ENCODE measurements at places on chromosomes 3 and 15.

DNA sequence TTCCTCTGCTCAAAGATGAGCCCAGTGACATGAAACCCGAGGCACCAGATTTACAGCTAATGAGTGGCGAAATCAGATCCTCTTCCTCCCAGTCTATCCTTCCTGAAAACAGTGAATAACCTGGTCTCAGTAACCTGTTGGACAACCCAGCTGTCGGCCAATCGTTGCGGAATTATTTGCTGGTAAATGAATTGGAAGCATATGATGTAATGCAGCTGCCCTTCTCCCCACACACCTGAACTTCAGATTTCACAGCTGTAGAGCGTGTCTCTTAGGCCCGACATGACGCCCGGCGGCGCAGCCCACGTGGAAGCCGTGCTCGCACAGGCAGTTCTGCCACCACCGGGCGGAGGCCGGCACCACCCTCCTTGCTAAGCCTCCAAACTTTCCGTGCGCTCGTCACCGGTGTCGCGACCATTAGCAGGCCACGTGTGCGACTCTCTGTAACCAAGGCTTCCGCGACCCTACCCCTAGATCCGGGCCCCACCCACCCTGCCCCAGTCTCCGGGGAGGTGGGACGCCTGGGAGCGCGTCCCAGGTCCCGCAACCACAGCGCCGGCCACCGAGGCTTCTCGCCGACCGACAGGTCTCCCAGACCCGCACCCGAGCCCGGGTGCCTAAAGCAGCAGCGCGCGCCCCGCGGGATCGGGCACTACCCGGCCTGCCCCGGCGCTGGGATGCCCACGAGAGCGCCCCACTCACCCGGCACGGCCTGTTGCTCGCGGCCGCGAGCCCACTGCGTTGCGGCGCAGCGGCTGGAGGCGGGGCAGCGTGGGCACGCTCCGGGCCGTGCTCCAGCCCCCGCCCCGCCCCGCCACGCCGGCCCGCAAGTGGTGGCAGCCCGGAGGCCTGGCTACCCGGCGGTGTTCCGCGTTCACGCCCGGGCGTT is at the start of gene RIOX2:
RIOX2 (minus strand) TSS at position 753 of the 889 bp plus-strand sequence. CDS start 4,838 bp downstream, outside the sequence.
- peak; percentile 73 for DNase-seq

GRCh38 chr15:97566961-97567360 is 393.5 kb upstream of the ARRDC4 start:
- DNase-seq, result no peak

- DNase-seq, result no peak
Measured at GRCh38 chr15:83200589-83200988, 7.0 kb downstream of the HDGFL3 start.

- DNase-seq, result no peak
Measured at GRCh38 chr3:142597906-142598305, 1.7 kb downstream of the PLS1 start.

- no peak for DNase-seq
Measured at GRCh38 chr15:49988766-49989165, 130.3 kb downstream of the ATP8B4 start.

- DNase-seq, result no peak
Measured at GRCh38 chr15:59839906-59840305, 150.8 kb upstream of the BNIP2 start.

DNA sequence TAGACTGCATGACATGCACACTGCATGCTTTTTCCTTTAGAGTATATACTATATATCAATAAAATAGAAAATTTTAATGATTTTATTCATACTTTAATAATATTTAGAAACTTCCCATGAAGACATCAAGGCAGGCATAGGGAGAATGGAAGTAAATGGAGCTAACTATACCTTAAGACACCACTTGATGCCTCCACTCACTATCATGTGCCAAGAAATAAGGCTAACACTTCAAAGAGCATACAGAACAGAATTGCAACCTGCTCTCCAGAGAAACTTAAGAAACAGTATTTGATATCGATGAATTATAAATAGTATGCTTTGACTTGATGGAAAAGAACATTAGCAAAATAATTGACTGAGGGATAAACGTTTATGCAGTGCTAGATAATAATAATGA is 192.6 kb upstream of the MBNL1 start:
- no peak for DNase-seq

DNA sequence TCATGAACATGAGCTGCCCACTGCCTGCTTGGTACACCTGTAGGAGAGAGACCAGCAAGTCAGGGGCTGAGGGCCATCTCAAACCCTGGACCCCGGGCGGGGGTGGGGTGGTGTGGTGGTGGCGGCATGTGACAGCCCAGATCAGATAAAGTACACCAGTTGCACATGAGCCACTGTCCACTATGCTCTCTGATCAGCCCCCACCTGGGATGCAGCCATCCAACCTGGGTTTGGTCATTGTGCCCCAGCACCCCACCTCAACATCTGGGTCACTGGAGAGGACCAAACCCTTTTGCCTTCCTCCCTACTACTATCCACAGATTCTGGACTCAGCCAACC is 3.0 kb upstream of the NCKIPSD start:
- no peak for DNase-seq

GRCh38 chr15:82539691-82540054 is 584 bp downstream of the RPS17 start:
- DNase-seq, result no peak

DNA sequence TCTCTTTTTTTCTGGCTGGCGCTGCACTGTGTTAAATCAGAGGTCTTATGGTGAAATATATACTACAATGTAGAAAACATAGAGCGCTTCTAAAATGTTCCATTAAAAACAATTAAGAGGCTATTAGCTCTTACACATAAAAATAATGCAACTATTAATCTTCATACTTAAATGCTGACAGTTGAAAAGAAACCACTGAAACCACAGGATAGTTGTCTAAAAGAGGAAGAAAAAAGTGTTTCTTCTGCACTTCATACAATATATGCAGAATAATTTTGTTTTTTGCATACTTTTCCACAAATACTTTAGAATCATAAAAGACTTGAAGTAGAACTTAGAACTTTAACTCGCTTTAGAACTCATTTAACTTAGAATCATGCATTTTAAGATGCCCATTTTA is 170.5 kb downstream of the PYDC2 start:
- no peak for DNase-seq

GRCh38 chr3:4678320-4678719 is 185.2 kb downstream of the ITPR1 start:
- DNase-seq, result no peak

- DNase-seq, result no peak
Measured at GRCh38 chr3:59386165-59386564, 336.3 kb upstream of the CFAP20DC start.

DNA sequence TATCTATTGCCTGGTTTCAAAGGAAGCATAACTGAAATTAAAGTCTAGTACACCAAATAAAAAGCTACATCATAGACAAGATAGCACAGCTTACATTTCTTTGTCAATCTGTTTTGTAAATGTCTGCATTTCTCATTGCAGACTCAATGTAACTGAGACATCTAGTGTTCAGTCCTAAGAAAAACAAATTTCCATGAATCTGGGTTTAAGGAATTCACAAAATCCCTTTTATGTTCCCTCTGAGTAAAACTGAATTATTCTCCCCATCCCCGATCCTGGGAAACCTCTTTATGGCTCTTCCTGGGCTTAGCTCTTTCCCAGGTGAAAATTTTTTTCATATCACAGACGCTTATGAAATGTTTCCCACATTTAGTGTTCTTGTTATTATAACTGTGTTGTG is 21.6 kb upstream of the RASA2 start:
- no peak for DNase-seq

- DNase-seq, result no peak
Measured at GRCh38 chr15:85748176-85748575, 46.5 kb downstream of the KLHL25 start.

- no peak for DNase-seq
Measured at GRCh38 chr3:72127224-72127612, 342.3 kb upstream of the PROK2 start.

- DNase-seq, result no peak
Measured at GRCh38 chr3:146300768-146301167, 49.9 kb upstream of the PLSCR4 start.

GRCh38 chr3:171972871-171973348 is 66.5 kb upstream of the FNDC3B start:
- DNase-seq, result no peak

GRCh38 chr3:106826791-106827311 is 550.4 kb upstream of the CCDC54 start:
- no peak for DNase-seq

DNA sequence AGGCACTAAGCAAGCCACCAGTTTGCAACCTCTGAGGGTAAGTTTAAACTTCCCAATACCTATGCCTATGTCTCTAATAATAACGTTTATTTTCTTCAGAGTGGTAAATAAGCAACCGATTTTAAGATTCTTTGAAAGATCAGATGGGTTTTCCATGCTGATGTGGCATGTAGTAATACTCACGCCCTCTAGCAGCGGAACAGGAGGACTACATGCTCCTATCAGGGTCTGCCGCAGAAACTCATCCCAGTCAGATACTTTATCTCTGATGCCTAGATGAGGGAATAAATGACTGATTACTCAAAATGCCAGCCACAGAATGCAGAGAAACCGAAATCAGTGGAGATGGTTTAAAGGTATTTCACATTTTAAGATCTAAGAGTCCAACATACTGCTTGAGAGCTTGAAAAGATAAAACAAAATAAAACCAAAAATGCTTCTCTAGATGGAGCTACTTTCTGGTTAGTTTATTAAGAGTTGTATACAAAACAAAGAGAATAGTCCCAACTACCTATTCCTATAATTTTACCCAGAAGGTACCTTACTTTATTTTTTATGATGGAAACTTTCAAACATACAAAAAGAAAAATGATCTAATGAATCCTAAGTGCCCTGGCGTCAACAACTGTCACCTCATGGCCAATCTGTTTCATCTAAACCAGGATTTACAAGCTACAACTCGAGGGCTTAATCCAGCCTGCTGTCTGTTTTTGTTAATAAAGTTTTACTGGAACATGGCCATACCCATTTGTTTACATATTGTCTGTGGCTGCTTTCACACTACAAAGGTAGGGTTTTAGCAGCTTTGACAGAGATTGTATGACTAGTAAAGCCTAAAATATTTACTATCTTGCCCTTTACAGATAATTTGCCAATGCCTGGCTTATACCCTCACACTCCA is 37.5 kb upstream of the STIMATE start:
- DNase-seq, result peak; percentile 31
